ENCODE measurements at places on chromosomes 4 and X. TPM values are rescaled to one million over a fixed set of nuclear protein-coding genes. Genes with fewer than 3 reads are reported as not detected.

DNA sequence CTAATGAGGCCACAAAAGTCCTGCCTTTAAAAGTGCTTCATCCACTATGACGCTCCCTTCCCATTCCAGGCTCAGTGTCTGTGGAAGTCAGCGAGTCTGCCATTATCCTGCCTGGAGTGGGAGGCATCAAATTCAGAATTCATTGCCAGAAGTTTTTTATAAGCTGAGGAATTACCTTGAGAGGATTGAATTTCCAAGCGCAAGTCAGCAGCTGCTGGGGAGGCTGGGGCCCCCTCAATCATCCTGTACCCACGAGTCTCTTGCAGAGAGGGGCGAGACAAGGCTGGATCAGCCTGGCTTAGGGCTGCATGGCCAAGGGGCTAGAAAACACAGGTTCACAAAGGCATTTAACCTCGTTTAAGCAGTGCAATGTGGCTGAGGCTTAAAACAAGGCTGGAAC is 170.5 kb upstream of the NOCT start:
- H3K27me3 ChIP-seq = peaks cover 30% of the 10 kb centered on the region
- H3K4me1 ChIP-seq = no peaks in the 10 kb centered on the region

GRCh38 chrX:29858714-29859113 is 356.6 kb upstream of the MAGEB2 start:
- H3K36me3 ChIP-seq = no peaks in the 10 kb centered on the region
- no peak for DNase-seq
- H3K4me1 ChIP-seq = no peaks in the 10 kb centered on the region
- no peak overlapping the region for H3K27ac ChIP-seq
- H3K27me3 ChIP-seq = no peaks in the 10 kb centered on the region
- H3K4me3 ChIP-seq = no peak overlapping the region

DNA sequence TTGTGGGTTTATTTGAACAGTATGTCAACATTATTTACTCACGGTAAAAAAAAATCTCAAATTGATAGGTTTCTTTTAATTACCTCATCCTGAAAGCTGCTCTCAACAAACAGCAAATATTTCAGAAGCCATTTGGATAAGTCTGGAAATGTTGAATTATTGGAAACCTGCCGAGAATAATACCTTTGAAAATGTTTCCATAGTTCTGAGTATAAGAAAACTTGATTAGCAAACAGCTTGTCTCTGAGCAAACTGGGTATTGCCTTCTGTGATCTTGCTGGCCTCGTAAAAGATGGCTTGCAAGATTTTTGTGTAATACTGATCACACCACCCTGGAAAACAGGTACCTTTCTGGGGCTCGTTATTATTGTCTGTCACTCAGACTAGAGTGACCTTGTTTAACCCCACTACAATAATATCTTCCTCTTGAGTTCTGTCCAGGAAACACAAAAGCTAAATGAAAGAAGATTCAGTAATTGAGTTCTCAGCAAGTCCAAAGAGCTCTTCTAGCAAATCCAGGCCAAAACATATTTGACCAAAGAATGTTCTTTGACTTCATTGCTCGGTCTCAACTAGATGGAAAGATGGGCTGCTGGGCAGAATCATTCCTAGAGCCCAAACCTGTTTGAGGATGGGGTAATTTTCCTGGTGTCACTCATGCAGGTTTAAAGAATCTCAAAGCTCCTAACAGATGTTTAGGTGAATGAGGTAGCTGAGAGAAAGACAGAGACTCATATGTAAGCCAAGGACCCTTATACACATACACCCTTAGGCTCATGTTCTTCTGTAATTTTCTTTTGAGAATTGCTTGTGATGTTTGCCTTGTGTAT is 255.6 kb upstream of the JADE1 start:
- peaks cover 41% of the 10 kb centered on the region for H3K4me1 ChIP-seq
- no peaks in the 10 kb centered on the region for H3K27me3 ChIP-seq
- no peak for DNase-seq
- H3K27ac ChIP-seq = peak overlapping the region; percentile 100
- peaks cover 2% of the 10 kb centered on the region for H3K36me3 ChIP-seq
- peak overlapping the region; percentile 87 for H3K4me3 ChIP-seq

DNA sequence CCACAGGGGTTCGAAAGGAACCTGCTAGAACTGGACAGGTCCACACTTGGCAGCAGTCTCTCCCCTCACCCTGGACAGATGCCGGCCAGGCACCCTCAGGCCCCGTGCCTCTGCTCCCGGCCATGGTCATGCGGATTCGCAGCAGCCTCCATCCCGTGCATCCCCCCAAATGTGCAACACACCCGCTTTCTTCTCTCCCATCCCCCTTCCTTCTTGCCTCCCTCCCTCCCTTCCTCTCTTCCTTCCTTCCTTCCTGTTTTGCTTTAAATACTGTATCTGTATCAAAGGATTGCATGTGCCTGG is 35.0 kb upstream of the HMX1 start:
- no peak overlapping the region for H3K4me3 ChIP-seq
- H3K27me3 ChIP-seq = no peaks in the 10 kb centered on the region
- DNase-seq = no peak
- no peak overlapping the region for H3K27ac ChIP-seq
- H3K4me1 ChIP-seq = peaks cover 2% of the 10 kb centered on the region

GRCh38 chr4:108820492-108821350 is 57.9 kb upstream of the ETNPPL start:
- no peak overlapping the region for H3K27ac ChIP-seq
- no peak overlapping the region for H3K4me3 ChIP-seq
- no peak for DNase-seq
- no peaks in the 10 kb centered on the region for H3K4me1 ChIP-seq

DNA sequence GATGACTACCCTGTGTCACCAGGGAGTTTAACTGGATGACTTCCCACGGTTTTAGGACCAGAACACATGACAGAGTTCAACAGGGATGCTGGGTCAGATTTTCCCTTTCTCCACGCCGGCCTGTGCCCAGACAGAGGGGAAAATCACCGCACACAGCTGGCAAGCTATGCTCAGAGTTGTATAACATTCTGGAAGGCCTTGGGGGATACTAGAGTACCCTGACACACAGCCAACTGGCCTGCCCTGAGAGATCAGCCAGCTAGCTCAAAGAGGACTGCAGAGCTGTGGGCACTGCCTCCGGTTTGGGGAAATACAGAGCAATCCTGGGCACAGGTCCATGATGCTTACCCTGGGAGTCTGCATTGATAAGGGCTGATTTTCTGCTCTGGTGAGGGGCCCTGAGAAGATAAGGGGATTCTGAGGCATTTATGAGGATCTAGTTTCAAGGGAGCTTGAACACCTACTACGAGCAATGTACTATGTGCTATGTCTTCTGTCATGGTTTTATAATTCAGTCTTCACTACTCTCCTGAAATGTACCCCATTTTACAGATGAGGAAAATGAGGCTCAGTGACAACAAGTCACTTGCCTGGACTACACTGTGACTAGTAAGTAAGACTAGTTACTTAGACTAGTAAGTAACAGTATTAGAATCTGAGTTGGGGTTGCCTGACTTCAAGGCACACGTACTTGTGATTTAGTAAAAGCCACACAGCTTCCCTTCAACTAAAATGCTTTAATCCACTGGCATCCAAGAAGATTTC is 14.7 kb downstream of the C4orf54 start:
- no peak for DNase-seq
- no peaks in the 10 kb centered on the region for H3K4me1 ChIP-seq
- H3K27ac ChIP-seq = no peak overlapping the region
- H3K27me3 ChIP-seq = peaks cover 38% of the 10 kb centered on the region

- no peak overlapping the region for H3K4me3 ChIP-seq
- no peaks in the 10 kb centered on the region for H3K27me3 ChIP-seq
- no peaks in the 10 kb centered on the region for H3K4me1 ChIP-seq
- H3K36me3 ChIP-seq = no peaks in the 10 kb centered on the region
- DNase-seq = no peak
Measured at GRCh38 chr4:28827866-28828265, 1892.3 kb upstream of the PCDH7 start.

SPANXA2 gene
- not detected for total RNA-seq

DNA sequence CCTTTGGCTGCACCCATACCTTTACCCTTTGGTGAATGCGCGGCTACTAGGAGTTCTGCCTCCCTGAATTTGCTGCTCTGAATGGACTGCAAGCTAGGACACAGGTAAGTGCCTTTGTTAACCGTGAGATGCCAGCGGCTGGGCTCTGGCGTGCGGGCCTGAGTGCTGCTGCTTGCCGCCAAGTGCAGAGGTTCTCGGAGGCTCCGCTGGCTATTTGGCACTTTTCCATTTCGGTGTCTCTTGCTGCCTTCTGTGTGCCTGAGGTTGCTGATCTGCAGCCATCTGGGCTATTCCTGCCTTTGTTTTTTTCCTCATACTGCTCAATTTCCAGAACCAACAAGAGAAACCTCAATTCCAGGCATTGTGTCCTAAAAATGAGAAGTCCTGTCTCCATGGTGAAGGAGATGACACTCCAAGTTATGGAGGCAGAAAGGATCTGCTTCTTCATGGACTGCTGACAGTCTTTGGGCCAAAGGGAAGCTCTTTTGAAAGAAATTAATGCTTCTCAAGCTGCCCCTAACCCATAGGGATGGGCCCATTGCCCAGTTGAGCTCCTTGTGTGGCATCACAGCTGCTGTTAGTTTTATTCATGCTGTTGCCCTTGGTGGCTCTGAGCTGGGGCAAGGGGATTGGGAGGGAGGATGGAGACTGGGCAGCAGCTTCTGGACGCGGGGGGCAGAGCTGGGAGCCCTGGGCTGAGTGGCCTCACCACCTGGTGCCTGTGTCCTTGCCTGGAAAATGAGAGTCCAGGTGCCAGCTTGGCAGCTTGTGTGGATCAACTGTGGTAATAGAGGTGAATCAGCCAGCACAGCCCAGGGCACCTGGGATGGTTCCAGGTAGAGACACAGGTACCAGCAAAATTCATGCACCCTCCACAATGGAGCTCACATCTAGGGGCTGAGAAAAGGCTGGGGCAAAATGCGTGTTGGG is 3.8 kb upstream of the TBC1D14 start:
- no peak overlapping the region for H3K4me3 ChIP-seq
- H3K27me3 ChIP-seq = peaks cover 4% of the 10 kb centered on the region
- no peak overlapping the region for H3K27ac ChIP-seq
- peaks cover 17% of the 10 kb centered on the region for H3K4me1 ChIP-seq

C1QTNF7 gene
- total RNA-seq = not detected

GLRA2 gene
- total RNA-seq = not detected

DNA sequence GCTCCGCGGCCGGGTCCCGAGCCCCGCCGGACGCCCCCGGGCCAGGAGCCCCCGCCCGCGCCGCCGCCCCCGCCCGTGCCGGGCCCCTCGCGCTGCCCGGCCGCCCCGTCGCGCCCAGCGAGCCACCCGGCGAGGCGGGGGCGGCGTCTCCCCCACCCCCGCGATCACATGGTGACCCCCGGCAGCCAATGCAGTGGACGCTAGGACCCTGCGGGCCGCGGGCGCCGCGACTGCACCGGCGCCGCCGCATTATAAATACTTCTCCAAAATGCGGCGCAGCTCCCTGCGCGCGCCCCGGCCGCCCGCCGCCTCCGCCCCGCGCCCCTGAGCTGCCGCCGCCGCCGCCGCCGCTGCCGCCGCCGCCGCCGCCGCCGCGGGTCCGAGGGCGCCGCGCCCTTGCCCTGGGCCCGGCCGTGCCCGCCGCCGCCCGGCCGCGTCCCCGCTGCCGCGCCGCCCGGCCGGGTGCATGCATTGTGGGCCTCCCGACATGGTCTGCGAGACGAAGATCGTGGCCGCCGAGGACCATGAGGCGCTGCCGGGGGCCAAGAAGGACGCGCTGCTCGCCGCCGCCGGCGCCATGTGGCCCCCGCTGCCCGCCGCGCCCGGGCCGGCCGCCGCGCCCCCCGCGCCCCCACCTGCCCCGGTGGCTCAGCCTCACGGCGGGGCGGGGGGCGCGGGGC is at the start of gene NAT8L:
Gene NAT8L, plus strand, starts transcription at position 282 of the 680 bp plus-strand sequence. Its CDS starts 185 bp downstream, at position 467.
- H3K27ac ChIP-seq = no peak within 1 kb of the TSS
- no peaks in the 10 kb centered on the region for H3K4me1 ChIP-seq
- no peaks in the 10 kb centered on the region for H3K36me3 ChIP-seq
- peaks cover 28% of the 10 kb centered on the region for H3K27me3 ChIP-seq
- H3K4me3 ChIP-seq = no peak within 1 kb of the TSS
